Activated CD4-positive, CD25-positive, alpha-beta regulatory T cell (primary cell): ENCODE measurements at places on chromosomes 16 and 17.

DNA sequence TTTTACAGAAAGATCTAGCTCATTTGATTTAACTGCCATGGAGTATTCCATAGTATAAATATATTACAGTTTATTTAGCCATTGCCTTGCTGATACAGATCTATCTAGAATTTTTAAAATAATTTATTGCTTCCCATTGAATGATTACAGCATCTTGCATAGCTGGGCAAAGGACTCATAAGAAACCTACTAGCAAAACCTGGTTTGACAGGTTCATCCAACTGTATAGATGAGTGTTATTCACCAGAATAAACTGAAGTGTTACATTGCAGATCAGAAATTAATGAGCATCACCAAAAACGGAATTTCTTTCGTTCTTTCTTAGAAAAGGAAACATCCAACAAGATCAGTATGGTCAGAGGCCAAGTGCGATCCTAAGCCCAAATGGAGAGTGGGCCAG is 202.2 kb upstream of the CACNG5 start:
- no peak for DNase-seq

DNA sequence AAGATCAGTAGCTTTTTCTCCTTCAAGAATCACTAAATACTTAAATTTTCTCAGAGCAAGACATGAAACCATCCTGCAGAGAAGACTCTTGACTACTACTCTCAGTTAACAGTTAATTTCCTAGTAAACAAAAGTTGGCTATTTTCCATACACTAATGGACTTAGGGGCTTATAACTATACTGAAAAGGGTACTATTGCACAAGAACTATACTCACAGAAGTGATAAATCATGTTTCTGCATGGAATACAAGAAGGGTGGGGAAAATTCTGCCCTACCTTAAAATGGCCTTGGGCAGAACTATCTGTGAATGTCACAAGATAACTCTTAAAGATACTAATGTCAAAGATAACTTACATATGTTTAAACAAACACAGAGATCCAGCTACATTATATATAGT is 12.5 kb downstream of the ZNF652 start:
- no peak for DNase-seq

GRCh38 chr17:57357392-57357784 is 101.1 kb downstream of the MSI2 start:
- no peak for DNase-seq

- no peak for DNase-seq
These were observed 58.3 kb upstream of the ARHGAP44 start for GRCh38 chr17:12730931-12731521.

DNA sequence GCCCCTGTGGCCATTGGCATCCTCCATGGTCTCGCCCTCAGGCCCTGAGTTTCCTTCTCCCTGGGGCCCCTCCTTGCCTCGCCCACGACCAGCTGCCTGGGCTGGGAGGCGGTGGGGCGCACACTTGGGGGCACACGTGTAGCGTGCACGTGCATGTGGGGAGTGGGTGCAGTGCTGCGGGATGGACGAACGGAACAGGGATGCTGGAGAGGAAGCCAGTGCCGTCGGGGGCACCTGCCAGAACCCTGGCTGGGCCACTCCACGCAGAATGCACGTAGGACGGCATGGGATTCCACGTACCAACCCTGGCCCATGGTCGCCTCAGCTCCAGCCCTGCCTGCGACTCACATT is 80.4 kb downstream of the KLHDC4 start:
- no peak for DNase-seq

DNA sequence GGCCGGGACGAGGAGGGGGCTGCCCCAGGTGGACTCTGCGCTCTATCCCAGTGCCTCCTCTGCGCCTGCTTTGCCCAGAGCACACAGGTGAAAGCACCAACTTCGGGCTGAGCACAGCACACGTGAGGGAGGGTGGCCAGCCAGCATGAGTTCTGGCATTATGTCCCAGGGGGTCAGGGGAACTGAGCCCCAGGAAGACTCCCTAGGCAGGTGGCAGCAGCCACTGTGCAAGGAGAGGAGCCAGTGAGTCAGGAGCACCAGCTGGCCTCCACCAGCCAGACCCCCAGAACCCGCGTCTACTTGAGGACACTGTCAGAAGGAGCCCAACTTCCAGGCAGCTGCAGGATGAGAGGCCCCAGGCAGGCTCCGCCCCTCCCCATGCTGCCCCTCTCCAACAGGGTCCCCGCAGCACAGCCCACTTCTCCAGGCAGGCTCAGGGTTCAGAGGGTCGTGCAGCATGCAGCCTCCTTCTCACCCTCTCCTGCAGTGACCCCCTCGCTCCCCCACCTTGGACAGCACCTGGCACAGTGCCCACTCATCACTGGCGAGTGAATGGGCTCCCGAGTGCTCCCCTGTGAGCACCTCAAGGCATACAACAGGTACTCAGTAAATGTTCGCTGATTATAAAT is 44.2 kb upstream of the RASD1 start:
- no peak for DNase-seq
